ENCODE measurements at places on chromosomes 4 and X.

DNA sequence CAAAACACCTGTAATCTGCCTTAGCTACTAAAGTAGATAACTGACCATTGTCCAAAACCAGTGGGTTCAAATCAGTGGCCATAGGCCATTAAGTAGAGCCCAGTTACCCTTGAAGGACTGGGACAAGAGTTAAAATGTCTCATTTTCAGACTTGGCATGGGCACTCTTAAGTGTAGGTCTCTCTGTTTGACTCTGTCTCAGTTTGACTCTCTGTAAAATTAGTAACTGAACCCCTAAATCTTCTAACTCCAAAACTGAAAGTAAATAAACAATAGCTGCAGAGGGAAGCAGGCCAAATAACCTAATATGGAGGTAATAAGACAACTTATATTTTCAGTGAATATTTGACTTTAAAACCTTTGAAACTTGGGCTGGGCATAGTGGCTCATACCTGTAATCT, 89.1 kb downstream of the SLC16A2 start:
- DNase-seq: no peak

DNA sequence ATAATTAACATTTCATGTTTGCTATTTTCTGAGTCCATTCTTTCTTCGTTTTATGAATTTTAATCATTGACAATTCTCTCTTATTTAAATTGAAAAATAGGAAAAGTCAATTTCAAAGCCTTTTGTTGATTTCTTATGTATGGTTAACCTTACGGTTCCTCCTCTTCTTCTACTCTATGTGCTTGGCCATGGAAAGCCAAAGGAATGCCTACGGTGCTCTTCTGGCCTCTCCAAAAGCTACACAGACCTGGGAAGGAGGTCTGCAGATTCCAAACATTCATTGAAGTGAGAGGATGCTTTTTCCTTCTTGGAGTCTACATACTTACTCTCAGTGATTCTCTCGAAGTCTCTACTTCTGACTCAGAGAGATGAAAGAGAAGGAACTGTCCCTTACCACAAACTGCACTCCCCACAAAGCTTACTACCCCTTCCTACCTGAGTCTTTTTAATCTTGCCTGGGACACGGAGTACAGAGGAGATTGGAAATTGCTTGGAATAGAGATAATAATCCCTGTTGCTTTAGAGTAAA, 863.1 kb upstream of the FTHL17 start:
- DNase-seq: no peak

DNA sequence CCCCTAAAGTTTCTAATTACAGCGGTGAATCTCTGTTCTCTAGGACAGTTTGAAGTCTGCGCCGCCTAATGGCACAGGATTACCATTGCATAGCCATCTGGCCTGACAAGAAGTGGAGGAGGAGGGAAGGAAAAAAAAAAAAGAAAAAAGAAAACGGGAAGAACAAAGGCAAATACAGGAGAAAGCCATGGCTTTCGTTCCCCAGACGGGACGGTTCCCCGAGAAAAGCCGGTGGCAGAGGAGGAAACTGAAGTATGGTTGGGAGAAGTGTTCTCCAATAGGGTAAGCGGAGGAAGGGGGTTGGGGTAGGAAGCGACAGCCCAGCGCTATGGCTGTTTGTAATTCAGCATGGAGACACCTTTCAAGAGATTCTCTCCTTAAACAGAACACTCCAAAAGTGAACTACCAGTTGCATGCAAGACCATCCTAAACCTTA, 80.8 kb downstream of the HMGN5 start:
- no peak for DNase-seq

- no peak for DNase-seq
Observed at GRCh38 chrX:72028701-72029470, 102.8 kb downstream of the RTL5 start.

DNA sequence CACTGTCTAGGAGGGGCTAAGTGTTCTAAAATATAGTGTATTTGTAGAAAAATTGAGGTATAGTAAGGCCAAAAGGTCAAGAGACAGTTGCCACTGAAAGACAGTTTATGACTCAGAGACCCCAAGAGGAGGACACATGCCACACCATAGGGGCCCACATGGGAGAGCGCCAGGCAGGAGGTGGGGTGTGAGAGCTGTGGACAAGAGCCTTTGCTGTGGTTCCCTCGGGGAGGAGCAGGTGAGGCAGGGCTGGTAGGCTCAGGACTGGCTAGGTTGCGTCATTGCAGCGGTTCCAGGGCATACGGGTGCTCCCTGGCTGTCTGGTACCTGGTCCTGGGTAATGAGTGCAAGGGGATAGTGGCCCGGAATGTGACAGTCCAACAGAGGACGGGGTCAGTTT, 37.6 kb downstream of the CCNQ start:
- no peak for DNase-seq

- no peak for DNase-seq
Observed at GRCh38 chr4:165866019-165866650, 6.9 kb upstream of the TLL1 start.

GRCh38 chrX:47093248-47093647, 15.0 kb downstream of the RGN start:
- no peak for DNase-seq

DNA sequence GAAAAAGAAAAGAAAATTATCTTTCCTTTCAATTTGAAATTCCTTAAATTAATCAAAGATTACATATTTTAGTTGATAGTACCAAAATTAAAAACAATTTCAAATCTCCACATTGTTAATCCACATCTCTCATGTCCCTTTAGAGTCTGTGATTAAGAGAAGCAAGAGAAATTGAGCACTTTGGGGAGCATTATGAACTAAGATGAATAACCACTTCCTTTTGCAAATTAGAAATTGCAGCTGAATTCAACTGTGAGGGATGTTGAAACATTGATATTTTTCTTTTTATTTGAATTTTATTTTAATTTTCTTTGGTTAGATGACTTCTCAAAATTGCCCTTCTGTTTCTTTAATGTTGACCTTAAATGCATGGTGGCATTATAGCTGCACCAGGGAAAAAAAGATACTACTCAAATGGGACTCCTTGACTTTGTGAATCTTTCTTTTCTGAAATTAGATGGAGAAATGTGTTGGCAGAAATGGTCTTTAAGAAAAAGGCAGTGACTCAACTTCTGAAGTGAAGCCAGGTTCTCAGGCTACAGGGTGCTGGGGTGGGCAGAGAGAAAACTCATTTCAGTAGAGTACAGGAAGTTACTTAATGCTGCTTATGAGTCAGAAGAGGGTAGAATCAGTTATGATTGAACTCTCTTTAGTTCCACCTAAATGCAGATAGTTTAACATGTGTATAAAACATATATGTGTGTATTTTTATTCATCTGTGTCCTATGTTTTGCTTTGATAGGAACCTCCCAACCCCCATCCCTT, 92.0 kb upstream of the TNIP3 start:
- no peak for DNase-seq

GRCh38 chrX:40912576-40912975, 172.7 kb upstream of the USP9X start:
- no peak for DNase-seq

GRCh38 chr4:140533951-140534480, 10.0 kb downstream of the ELMOD2 start:
- no peak for DNase-seq

GRCh38 chr4:58502839-58503238, 1392.7 kb upstream of the IGFBP7 start:
- DNase-seq: no peak
